ENCODE measurements at places on chromosomes 3 and 15.

DNA sequence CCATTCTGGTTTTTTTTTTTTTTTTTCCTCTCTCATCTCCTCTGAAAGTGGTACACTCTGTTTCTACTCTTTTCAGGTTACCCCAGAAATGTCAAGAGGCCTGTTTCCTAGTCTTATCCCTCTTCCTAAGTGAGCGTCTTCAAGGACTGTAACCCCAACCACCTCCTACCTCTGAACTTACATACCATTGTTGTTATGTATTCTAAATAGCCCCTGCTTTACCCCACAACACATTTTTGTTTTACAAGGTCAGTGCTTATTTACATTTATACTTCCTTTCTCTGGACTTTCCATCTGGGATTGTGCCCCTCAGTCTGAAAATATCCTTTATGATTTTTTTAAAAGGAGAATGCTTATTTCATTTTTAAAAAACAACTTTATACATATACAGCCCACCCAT, 38.8 kb downstream of the PTH1R start:
- no peak for DNase-seq

GRCh38 chr3:36709281-36709680, 55.1 kb downstream of the DCLK3 start:
- no peak for DNase-seq

DNA sequence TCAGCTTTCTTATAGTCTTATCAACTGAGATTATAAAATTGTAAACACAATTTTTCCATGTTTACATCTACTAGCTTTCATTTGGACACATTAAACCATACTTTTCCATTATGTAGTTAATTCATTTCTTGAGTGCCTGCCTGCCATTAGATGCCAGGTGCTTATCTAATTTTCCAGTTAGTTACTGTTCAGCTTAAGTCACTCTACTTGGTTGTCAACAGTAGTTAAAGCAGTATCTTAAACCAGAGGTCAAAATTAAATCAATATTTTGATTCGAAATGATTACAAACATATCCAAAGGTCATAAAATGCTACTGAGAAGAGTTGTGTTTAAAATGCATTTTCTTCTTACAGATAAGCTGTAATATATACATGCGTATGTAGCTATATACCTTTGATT, 56.2 kb upstream of the UBP1 start:
- DNase-seq, result no peak

DNA sequence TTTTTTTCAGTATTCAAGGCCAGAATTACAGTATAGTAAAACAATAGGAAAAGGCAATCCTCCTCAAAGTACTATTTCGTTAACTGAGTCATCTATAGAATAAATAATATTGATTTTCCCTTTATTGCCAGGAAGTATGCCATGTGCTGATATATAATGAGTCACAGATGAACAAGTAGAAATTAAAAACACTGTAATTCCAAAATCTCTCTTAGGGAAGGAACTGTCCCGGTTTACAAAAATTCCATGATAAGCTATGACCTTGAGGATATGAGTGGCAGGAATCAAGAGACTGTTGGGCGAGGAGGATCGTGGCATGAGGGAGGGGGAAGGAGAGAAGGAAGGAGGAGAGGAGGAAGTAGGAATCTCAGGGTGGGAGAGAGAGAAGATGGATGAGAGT, 166.0 kb upstream of the ICE2 start:
- DNase-seq, result no peak

DNA sequence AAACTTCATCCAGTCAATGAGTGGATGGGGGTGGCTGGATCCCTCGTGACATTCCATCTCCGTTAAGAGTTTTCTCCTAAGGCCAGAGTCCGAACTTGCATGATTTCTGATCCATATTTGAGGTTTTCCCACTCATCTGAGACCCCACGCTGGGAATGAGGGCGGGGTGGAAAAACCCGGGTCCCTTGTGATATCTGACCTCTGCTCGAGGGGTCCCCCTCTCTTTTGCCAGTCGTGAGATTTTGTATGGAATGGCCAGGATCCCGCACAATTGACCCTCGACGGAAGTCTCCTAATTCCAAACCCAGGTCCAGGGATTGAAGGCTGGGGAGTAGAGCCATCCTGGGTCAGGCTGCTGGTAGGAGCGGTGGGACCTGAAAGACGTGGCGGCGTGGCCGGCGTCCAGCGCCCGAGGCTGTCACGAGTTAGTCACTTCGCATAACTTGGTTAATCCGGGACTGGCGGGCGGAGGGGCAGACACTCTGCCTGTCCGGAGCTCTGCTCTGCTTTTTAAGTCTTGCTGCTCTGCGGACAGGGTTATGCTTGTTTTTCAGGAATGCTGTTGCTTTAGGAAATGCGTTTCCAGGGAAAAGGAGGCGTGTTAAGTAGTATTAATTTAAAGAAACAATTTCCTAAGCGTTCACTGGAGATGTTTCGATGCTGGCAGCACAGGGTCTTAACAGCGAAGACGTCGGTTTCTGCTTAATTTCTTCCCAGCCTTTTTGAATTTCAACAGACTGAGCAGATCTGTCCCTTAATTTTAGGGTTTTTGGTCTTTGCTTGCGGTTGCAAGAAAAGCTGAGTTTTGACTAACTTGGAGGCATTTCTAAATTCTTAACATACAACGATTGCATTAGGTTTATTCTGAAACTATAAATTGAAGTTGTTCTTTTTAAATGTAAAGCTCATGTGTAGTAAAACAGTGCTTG, 69.7 kb upstream of the LRRFIP2 start:
- DNase-seq, result peak; percentile 27

GRCh38 chr3:197518881-197519421, 36.8 kb downstream of the BDH1 start:
- peak; percentile 25 for DNase-seq

DNA sequence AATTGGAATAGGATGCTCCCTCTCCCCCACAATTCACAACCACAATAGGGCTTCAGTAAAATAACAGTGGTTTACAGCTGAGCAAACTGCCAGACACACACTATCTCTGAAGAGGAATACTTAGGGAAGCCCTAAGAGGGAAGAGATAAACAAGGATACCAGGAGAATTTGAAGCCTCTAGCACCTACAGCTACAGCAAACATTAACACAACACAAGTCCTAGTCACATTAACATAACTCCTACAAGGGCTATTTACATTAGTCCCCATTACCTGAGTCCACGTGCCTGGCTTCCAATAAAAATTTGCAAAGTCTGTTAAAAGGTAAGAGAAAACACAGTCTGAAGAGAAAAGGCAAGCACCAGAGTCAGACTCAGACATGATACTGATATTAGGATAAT, 346.9 kb upstream of the CDIN1 start:
- no peak for DNase-seq

GRCh38 chr15:41336549-41336948, 3.9 kb downstream of the NUSAP1 start:
- peak; percentile 12 for DNase-seq

DNA sequence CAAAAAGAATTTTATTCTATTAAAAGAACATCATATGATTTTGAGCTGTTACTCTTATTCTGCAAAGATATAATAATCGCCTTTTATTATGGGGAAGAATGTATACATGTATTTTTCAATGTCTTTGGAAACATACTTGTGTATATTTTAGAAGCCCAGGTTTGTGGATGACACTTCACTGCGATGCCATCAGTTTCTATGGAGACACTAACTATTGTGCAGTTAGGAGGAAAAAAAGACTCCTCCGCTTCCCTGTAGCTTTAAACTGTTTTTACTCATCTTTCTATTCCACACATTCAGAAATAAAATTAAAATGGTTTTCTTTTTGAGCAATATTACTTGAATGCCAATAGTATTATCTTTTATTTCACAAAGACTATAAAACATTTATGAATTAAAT, 305.0 kb downstream of the NLGN1 start:
- no peak for DNase-seq

- no peak for DNase-seq
Observed at GRCh38 chr3:37474901-37475331, 300.5 kb upstream of the LRRFIP2 start.

GRCh38 chr15:63348392-63348791, 33.3 kb downstream of the CA12 start:
- DNase-seq, result no peak

- peak; percentile 28 for DNase-seq
Observed at GRCh38 chr3:194140520-194141414, 4.8 kb downstream of the HES1 start.

All from stimulated activated CD4-positive, alpha-beta T cell treated with anti-CD3 and anti-CD28 coated beads, Interleukin-1b, Interleukin-23, amount 100 ng/mL, for 48 hours (primary cell).